ENCODE measurements at places on chromosomes 5 and 9.

DNA sequence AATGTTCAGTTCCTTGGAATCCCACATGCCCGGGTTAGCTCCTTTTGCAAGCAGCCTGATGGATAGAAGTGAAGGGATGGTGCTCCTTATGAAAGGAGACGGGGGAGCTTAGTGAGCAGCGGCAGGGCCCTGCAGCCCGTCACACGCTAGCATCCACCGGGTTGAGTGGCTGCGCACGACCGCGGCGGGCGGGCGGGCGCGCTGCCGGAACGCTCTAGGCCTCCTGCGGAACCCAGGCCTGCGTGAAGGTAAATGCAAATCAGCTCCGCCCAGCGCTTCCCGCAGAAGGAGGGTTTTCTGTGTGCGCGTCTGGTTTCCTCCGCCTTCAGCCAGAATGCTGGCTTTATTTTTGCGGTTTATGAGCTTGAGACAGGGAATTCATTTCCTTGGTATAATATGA is 19.8 kb downstream of the IL12B start:
- DNase-seq: no peak

GRCh38 chr9:114483499-114483898 is 21.8 kb downstream of the WHRN start:
- no peak for DNase-seq

- DNase-seq: no peak
These were observed 48.3 kb downstream of the DAP start for GRCh38 chr5:10712574-10713366.

GRCh38 chr5:96064877-96065276 is 103.2 kb upstream of the ELL2 start:
- no peak for DNase-seq

- DNase-seq: no peak
These were observed 439.5 kb downstream of the GADD45G start for GRCh38 chr9:90044263-90044662.

DNA sequence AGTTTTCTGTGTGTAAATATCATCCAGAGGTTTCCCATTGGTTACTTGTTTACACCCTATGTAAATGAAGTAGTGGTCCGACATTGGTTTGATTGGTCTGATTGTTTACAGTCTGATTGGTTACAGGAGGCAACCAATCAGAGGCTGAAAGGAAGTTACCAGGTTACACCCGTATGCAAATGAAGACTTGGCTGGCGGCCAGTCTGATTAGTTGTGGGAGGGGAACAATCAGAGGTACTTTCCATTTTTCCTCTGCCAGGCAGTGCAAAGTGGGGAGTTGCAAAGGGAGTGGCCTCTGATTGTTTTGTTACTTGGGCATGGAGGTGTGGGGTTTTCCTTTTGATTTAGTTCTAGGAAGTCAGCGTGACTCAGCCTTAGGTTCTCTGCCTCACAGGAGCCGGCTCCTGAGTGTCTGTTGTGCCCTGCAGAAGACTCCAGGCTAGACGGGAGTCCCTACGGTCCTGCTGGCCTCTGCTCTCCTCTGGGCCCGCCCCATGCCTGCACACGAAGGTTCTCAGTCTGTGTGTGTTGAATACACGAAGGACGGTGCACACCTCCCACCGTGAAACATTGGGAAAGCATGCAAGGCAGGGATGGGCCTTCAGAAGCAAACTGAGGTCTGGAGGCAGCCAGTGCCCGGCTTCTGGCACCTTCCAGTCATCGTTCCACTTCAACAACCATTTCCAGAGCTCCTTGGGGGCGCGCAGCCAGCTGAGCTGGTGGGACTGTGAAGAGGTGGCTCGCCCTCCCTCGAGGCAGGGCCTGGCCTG is 42.9 kb downstream of the OLFM1 start:
- DNase-seq: no peak

DNA sequence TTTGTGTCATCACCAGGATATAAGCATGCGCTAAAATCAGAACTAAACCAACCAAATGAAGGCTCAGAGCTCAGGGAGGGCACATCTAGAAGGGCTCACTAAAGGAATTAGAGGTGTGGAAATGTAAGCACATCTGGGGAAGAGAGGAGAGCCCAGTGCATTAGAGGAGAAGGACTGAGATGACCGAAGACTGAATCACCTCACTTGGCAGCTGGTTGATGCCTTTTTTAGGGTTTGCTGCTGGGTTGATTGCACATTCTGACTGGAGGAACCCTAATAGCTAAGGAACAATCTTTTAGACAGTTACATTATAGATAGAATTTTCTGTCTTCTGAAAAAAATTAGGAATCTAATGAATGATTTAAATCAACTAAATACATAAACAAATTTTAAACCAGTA is 8.2 kb upstream of the IFNA21 start:
- no peak for DNase-seq

- no peak for DNase-seq
These were observed 74.8 kb upstream of the UBTD2 start for GRCh38 chr5:172358345-172358744.

GRCh38 chr5:101517795-101518194 is 614.7 kb upstream of the ST8SIA4 start:
- DNase-seq: no peak

GRCh38 chr9:120424248-120424647 is 155.7 kb downstream of the CDK5RAP2 start:
- DNase-seq: no peak

DNA sequence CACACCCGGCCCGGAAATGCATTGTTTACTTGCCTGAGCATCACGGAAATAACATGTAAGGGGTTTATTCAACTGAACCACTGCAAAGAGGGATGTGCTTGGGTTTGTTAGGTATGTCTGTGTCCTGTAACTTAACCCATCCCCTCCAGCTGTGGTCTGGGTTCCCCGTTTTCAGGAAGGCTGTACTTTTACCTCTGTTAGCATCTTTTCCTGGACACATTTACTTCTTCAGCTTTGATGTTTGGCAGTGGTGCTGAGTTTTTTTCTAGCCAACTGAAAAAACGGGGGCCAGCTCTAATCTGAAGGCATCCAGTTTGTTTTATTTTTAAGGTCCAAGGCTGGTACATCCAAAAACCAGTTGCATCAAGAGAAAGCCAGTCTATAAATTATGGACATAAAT is 561.8 kb downstream of the BNC2 start:
- DNase-seq: no peak

GRCh38 chr5:161600156-161600555 is 53.6 kb upstream of the GABRB2 start:
- no peak for DNase-seq

- no peak for DNase-seq
These were observed 69.2 kb upstream of the S1PR3 start for GRCh38 chr9:88922091-88922490.

DNA sequence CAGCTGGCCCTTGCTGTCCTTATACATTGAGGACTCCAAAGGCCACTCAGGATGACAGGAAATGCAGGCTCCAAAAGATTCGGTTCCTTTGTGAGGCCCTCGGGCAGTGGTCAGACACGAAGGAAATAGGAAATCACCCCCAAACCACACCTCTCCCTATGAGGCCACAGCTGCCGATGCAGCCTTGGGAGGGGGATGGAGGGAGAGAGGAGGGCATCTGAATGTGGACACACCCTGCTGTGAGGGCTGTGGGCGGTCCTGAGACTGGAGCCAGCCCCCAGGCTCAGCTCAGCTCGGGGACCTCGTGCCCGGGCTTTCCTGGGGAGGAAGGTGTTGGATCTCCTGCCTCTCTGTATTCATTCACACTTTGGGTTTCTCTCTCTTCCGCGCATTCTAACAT is 2.7 kb upstream of the CLPTM1L start:
- no peak for DNase-seq

DNA sequence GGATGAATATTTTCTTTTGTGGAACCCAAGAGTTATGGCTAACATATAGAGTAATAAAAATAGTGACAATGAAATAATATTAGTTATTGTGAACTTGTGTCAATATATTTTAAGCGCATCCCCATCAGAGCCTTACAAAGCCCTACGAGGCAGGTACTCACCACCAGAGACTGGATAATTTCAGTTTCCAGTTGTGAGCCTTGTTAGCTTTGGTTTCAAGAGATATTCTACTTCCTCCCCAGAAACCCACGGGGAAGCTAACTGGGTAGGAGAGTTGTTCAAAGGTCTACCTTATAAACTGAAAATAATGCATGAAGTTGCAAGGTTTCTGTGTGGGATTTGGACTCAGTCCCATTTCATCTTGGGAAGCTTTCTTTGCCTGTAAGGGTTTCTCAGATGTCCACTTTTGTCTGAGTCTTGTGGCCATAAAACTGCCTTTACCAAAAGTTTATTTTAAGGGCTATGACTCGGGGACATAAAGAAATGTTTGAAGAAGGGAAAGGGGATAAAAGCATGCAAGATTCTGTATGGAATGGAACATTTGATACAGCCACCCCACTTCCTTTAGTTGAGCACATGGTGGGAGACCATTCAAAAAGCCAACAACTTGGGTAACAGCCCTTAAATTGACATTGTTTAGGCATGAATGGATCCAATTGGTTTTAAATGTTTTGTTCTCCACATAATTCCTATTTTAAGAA is 57.4 kb upstream of the ANKRD55 start:
- DNase-seq: no peak

- no peak for DNase-seq
These were observed 67.8 kb downstream of the FGF1 start for GRCh38 chr5:142618130-142618523.

DNA sequence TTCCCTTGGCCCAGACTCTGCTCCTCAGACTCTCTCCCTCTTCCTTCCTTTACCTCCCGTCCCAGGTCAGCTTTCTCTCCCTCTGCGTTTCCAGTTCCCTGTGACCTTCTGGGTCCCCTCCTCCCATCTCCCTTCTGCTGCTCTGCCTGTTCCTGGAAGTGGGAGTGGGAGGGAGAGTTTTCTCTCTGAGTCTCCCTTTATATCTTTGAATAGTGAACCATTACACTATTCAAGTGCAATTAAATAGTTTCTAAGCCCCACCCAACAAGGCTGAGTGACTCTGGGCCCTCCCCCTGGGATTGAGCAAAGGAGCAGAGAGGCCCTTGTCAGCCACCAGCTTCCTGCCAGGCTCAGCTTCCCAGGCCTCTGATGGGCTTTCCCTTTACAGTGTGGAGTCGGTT is 34.8 kb downstream of the THBS4 start:
- DNase-seq: no peak

- DNase-seq: no peak
These were observed 89.8 kb downstream of the ZNF354C start for GRCh38 chr5:179150011-179150410.

DNA sequence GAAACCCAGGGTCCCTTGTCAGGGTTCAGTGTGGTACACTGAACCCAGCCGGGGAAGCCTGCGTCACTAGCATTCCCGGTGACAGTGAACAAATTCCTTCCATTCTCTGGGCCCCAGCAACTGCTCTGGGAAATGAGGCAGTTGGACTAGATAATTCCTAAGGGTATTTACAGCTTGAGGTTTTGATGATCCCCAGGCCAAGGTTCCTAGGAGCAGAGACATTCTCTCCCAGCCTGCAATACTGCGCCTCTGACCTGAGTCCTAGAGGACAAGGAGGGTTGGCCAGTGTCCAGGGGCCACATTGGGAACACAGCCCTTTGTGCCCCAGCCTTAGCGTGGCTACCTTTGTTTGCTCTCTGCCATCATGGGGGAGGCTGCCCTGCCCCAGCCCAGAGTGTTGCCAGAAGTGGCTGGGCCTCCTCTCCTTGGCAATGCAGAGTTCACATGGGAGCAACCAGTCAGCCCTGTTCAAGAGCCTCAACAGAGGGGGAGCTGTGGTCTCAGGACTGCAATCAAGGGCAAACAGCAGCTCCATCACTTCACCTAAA is 178.2 kb downstream of the SEC61B start:
- DNase-seq: no peak

- no peak for DNase-seq
These were observed 786 bp upstream of the HRCT1 start for GRCh38 chr9:35905051-35905781.

DNA sequence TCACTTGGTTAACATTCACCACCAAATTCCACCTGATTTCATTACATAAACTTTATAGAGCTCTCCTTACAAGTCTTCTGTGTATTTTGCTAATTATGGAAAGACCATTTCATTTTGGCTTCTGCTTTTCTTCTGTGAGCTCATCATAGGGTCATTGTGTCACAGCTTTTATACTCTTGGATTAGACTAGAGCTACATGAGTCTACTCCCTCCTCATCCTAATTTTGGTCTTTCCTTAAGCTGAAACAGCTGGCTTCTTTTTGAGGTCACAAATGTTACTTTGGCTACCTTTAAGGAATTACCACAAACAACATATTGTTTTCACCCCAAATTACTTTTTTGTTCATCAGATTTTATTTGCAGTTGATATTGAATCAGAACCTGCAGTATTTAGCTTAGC is 103.0 kb downstream of the NPR3 start:
- DNase-seq: no peak

DNA sequence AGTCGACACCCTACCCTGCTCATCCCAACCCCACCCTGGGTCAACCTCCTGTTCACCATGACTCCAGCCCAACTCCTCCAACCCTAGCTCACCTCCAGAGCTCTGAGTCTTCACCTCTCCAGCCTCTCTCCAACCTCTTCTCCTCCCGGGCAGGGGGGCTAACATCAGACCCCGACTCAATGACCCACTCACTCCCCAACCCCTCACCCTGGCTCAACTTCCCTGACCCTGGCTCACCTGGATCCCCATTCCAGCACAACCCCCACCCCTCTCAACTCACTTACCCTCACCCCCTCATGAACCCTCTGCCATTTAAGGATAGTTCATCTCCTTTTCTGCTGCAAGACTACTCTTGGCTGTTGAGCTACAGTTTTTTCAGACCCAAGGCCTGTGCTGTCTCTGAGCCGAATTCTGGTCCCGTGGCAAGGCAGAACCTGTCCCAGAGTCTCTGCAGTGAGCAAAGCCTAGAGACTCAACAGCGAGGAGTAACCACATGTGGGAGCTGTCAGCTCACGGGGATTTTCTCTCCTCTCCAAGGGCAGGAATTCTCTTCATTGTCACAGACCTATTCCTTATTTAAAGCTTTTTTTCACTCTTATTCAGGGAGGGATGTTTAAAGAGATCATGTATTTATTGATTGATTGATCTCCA is 29.8 kb downstream of the ANKRD33B start:
- no peak for DNase-seq

- DNase-seq: no peak
These were observed 153.5 kb downstream of the PRELID2 start for GRCh38 chr5:145681686-145682085.

- no peak for DNase-seq
These were observed 72.5 kb downstream of the CEP120 start for GRCh38 chr5:123350742-123351141.

- no peak for DNase-seq
These were observed 112.5 kb downstream of the MPDZ start for GRCh38 chr9:13166996-13167395.

Data from effector memory CD4-positive, alpha-beta T cell (primary cell).